Left renal pelvis (tissue), 4 donors: ENCODE measurements at places on chromosomes 6 and 20. TPM values are rescaled to one million over a fixed set of nuclear protein-coding genes. Genes with fewer than 3 reads are reported as not detected.

DNA sequence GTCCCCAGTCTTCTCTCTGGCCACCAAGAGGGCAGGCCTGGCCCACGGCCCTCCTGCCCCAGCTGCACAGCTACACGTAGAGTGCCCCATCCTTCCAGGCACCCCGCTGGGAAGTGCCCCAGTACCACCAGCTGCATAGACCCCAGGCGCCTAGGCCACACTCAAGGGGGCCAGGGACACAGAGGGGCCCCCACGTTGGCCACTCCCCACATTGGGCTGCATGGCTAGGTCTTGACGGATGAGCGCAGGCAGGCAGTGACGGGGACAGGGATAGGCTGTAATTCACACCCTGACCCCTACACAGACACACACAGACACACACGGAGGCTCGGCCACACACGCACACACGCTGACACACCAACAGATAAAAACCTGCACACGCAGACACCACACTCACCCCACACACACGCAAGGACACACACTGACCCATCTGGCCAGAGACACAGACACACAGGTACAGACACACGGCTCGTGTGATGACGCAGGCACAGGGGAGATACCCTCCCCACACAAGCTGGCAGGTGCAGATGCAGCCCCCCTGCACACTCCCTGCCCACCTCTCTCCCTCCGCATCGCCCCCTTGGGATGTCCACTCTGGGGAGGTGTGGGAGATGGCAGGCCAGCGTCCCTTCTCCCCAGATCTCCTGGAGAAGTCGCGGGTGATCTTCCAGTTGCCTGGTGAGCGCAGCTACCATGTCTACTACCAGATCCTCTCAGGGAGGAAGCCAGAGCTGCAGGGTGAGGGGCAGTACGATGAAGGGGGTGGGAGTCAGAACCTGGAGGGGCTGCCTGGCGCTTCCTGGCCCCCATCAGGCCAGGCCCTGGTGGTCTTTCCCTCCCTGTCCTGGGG lies 30.0 kb downstream of the MYH7B start:
- DNase-seq = no peak

GRCh38 chr6:84758486-84758885 lies 5.9 kb downstream of the TBX18 start:
- no peak for DNase-seq

GRCh38 chr6:43509984-43510826 lies at the start of gene LRRC73:
LRRC73 (minus strand) TSS chr6:43510346; CDS start chr6:43509785, 561 bp downstream.
- DNase-seq = peak; percentile 62

DNA sequence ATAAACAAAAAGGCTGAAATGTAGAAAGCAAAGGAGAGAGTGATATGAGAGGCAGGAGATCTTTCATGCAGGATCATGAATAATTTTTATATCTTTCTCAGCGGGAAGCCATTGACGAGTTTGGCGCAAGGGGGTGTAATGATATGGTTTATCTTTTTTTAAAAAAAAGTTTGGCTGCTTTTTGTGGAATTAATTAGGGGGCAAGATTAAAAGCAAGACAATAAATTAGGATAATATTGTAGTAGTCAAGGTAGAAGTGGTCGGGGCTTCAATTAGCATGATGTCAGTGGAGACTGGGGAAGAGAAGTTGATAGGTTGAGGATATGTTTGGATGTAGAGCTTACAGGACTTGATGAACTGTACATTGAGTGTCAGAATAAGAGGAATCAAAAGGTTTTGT lies 4.0 kb downstream of the SENP6 start:
- no peak for DNase-seq

DNA sequence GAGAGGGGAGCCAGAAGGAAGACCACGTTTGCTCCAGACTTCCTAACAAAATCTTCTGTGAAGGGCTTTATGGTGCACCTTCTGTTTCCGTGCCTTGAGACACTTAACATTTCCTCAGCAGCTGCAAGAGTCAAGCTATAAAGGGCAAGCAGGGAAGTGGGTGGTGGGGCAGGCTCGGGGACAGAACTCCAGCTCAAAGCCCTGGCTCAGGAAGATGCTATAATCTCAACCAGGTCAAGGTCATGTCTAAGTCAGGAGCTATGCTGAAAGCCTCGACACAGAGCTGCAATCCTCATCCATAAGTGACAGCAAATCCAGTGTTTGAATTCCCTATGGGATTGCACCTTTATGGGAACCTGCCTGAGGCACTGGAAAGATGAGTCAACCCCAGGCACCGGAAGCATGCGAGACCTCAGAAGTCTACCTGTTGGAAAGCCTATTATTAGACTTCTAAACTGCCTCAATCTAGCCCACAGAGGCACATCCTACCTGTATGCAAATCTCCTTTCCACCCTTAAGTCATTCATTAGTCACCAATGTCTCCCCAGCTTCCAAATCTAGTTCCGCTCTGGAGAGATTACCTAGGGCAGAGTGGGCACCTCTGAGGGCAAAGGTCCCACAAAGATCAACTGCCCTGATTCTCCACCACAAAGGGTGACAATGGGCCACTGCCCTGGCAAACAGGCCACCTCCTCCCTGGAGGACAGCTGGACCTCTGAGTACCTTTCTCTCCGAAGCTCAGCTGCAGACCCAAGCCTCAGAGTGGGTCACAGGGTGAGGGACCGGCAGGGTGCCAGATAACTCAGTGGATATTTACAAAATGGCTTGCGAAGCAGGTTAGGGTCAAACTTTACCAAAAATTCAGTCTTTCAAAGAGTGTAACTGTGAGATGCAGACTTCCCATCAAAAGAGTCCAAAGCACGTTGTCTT lies 287.0 kb downstream of the CDC5L start:
- DNase-seq = no peak

DNA sequence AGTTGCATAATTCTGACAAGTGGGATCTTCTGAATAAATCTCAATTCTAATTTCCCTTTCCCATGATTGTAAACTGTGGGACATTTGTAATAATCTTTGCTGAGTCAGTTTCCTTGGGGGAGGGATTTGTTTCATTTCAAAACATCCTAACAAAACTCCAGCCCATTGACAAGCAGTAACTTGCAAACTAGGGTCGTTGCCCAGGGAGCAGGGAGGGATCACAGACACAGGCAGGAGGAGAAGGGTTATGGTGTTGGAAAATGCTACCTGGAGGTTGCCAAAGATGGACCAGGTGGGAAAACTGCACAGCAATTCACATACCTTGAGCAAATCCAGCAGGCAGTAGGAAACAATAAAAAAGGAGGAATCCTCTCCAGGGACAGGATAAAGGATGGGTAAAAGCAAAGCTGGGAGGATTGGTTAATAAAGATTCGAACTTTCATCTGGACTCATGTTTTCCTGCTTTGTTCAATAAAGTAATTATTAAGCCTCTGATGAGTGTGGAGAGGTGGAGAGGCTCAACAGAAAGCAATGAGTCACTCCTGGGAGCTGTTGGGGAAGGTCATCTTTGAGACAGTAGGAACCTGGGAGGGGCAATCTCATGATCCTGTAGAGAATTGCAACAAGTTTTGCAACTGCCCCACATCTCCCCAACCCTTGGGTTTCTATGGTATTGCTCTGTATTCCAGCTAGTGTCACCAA lies 87.3 kb upstream of the AKIRIN2 start:
- DNase-seq = no peak

- no peak for DNase-seq
Observed at GRCh38 chr6:122620902-122621301, 10.7 kb downstream of the PKIB start.

DNA sequence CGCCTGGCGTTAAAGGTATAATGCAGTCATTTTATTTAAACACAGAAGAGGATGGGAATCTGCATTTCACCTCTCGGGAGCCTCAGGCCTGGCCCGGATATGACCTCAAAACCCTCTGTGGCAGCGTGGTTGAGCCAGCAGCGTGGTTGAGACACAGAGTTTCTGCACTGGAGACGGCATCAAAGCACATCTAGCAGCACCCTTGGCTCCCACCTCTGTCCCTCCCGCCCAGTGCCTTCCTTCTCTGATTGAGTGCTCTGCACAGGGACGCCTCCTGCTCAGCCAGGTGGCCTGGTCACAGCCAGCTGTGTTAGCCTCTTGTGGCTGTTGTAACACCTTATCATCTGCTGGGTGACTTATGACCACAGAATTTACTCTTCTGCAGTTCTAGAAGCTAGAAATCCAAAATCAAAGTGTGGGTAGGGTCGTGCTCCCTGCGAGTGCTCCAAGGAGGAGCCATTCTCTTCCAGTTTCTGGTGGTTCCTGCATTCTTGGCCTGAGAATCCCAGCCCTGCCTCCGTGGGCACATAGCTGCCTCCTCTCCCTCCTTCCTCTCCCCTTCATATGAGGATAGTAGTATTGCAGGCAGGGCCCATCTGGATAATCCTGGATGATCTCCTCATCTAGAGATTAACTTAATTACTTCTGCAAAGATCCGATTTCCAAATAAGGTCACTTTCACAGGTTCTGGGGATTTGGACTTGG lies 156.7 kb downstream of the SYCP2 start:
- no peak for DNase-seq

GRCh38 chr6:35780719-35781118 lies at the start of gene CLPSL1:
CLPSL1 (plus strand) TSS chr6:35781019; CDS start chr6:35781111, 92 bp downstream.
- no peak for DNase-seq

- DNase-seq = no peak
Observed at GRCh38 chr6:143955971-143956370, 52.1 kb downstream of the PLAGL1 start.

DNA sequence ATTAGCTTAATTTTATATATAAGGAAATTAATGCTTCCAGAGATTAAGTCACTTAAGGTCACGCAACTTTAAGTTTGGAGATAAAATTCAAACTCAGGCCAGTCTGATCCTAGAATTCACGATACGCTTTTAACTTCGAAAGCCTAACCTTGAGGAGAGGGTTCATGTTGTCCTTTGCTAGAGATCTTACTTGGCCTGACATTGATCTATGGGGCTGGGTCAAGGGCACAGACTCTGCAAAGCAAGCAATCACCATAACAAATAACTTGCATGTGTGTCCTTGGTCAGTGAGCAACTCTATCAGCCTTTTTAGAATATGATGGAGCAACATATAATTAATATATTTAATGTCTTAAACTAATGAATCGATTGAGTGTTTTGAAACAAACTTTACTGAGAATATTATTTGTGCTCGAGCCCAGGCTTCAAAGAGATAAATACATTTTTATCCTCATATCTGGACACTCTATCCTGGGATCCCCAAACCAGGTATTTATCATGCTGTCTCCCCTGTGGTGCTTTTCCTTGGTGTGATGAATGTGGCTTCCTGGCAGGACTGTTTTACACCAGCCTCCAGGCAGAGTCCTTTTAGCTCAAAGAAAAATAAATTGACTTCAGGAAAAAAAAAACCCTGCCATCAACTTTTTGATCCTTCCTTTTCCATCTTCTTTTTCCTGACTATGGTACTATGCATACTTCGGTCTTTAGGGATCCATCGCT lies 29.1 kb downstream of the RPS12 start:
- DNase-seq = no peak

DNA sequence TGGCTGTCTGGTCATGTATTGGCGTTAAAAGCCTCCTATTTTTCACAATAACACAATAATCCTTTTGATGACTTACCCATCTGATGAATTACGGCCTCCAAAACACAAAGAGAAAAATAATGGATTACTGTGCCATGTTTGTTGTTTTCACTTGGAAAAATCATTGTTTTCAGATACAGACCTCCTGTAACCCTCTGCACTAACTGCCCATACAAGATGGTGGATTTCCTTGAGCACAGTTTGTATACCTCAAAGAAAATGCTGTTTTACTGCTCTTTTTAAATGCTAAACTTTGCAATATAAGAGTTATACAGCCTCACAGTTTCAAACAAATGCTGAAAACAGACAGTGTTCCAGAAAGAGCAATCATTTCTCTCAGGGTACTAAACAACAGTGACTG lies 61.0 kb downstream of the SMLR1 start:
- no peak for DNase-seq

GRCh38 chr6:52610011-52610410 lies 33.2 kb upstream of the TRAM2 start:
- no peak for DNase-seq

- DNase-seq = no peak
Observed at GRCh38 chr6:130269969-130270635, 47.4 kb upstream of the SAMD3 start.

- no peak for DNase-seq
Observed at GRCh38 chr6:162154001-162154400, 573.6 kb downstream of the PRKN start.

GRCh38 chr20:32979201-32979998 lies 24.8 kb downstream of the SUN5 start:
- no peak for DNase-seq

DNA sequence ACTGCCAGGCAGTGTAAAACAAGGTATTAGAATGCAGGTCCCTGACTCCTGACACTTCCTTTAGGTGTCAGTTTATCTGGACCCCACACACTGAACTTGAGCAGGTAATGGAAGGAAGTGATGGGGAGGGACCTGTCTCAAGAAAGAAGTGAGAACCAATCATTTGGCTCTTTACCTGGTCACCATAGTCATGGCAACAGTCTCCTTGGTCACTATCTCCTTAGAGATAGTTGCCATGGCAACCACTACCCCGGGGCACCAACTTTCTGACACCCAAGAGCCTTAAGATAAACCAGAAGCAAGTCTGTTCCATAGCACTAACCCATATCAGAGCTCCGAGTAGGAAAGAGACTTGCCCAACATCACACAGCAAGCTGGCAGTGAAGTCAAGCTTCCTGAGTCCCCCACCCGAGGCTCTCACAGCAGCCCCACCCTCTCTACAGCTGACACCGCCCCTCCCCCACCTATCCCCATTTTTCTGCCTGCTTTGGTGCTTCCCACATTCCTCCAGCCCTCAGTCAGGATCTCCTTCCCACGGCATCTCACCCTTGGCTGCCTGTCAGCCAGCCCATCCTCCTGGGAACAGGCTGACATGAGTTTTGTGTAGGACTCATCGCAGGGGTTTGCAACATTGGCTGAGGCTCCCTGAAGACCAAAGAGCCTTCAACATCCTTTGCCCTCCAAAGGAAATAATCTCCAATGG lies 16.3 kb upstream of the HM13 start:
- DNase-seq = no peak

GRCh38 chr6:85493389-85493788 lies 43.5 kb downstream of the NT5E start:
- no peak for DNase-seq

DNA sequence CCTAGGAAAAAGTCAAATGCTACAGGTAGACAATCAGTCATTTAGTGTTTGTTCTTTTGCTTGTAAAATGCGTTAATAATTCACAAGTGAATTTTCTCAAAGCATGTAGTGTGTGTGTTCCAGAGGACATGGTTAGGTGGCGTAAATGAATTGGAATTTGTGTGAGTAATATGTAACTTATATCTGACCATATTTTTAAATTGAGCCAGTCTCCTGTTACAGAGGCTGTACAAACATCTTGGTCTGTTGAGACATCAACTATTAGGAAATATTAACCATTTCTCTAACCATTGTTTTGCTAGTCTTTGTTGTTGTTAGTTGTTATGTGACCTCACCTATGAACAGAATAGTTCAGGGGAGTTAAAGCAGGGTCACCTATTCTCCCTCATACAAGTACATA lies 22.7 kb downstream of the MCM8 start:
- no peak for DNase-seq

GRCh38 chr6:31899215-31899614 lies 1.7 kb upstream of the EHMT2 start:
- no peak for DNase-seq

- peak; percentile 41 for DNase-seq
Observed at GRCh38 chr6:118649918-118650581, 1.3 kb downstream of the CEP85L start.

Gene AIF1
- 72.1 TPM for polyA plus RNA-seq

Gene FANCE
- 7.1 TPM for polyA plus RNA-seq

Gene THBD
- 18.4 TPM for polyA plus RNA-seq

Gene CALHM5
- 4.3 TPM for polyA plus RNA-seq

Gene TCEA2
- 78.3 TPM for polyA plus RNA-seq

Gene DEFB124
- polyA plus RNA-seq = not detected

Gene E2F1
- polyA plus RNA-seq = 11.2 TPM
